ENCODE measurements at places on chromosomes 4 and X.

GRCh38 chr4:178196751-178197374 is 754.6 kb upstream of the AGA start:
- DNase-seq: no peak

DNA sequence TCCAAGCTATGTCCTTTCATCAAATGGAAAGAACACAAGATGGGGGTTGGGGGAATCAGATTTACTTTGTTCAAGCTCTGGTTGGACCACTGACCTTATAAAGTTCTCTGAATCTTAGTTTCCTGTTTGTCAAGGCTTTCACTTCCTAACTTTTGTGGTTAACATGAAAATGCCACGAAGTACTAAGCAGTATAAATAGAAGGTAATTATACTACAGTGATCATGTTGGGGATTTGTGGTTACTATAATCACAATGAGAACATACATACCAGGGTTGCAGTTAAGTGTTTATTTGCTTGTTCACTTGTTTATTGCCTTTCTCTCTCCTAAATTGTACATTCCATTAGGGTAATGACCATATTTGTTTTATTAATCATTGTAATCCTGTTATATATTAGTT is 53.2 kb downstream of the SPRY1 start:
- no peak for DNase-seq

DNA sequence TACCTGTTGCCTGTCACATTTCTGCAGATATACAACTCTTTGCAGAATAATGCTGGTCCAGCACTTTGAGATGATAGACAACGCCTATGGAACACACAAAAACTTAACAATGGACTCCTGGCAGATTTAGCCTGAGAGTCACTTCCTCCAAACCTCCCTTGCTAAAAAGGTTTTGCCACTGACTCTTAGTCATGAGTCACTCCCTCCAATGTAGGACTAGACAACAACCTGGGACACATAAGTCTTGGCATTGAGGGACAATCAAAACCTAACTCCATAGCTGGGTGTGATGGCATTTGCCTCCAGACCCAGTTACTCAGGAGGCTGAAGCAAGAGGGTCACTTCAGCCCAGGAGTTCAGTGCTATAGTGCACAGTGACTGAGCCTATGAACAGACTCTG is 22.0 kb upstream of the EIF4E start:
- no peak for DNase-seq

GRCh38 chr4:173684223-173684622 is 154.2 kb upstream of the HAND2 start:
- no peak for DNase-seq

DNA sequence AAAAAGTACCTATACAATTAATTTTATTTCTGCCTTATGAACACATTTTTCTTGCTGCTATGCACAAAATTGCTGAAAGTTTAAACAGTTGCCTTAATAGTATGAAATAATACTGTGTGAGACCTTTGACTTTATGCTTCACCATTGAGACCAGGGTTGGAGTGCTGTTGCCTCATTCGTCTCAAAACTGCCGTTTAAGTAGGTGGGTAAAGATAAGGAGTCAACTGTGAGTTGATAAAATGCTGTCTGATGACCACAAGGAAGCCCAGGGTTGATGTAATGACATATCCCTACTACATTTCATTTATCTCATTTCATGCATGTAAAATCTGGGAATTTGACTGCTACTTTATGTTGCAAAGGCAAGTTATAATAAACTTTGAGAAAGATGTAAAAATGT is 23.4 kb downstream of the STK26 start:
- no peak for DNase-seq

- no peak for DNase-seq
Observed at GRCh38 chr4:56640621-56641493, 40.2 kb downstream of the HOPX start.

DNA sequence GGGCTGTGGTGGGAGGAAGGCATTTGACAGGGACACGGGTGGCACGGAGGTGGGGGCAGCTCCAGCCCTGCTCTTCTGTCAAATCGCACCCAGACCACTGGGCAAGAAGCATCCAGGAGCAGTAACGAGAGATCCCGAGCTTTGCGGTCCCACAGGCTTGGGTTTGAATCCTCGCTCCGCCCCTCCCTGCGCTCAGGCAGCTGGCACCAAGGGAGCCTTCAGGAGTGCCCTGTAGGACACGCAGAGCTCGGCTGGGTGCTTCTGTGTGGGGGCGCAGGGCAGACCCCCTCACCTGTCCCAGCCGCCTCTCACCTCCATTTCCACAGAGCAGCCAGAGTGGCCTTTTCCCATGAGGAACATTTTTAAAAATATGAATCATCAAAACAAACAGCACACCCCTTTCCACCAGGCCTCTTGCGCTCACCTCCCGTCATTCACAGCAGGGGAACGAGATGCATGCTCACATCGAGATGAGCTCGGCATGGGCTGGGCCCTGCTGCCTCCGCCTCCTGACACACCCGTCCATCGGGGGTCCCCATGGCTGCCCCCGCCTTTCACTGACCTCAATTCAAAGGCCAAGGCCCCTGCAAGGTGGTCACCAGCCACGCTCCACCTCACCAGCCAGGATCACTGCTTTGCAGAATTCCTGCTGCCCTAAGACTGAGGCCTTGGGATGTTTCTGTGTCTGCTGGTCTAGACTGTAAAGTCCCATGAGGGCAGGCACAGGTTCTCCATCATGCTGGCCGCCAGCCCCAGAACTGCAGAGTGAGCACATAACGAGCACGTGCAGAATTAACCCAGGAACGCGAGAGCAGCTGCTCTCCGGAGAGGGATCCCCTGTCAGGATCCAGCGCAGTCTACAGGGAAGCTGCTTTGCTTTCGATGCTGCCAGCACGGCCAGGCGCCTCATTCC is 52.7 kb downstream of the ACOX3 start:
- DNase-seq: no peak

- DNase-seq: no peak
Observed at GRCh38 chrX:46263494-46263893, 281.7 kb downstream of the ZNF674 start.

- DNase-seq: no peak
Observed at GRCh38 chr4:41933997-41934503, 1.2 kb upstream of the TMEM33 start.

DNA sequence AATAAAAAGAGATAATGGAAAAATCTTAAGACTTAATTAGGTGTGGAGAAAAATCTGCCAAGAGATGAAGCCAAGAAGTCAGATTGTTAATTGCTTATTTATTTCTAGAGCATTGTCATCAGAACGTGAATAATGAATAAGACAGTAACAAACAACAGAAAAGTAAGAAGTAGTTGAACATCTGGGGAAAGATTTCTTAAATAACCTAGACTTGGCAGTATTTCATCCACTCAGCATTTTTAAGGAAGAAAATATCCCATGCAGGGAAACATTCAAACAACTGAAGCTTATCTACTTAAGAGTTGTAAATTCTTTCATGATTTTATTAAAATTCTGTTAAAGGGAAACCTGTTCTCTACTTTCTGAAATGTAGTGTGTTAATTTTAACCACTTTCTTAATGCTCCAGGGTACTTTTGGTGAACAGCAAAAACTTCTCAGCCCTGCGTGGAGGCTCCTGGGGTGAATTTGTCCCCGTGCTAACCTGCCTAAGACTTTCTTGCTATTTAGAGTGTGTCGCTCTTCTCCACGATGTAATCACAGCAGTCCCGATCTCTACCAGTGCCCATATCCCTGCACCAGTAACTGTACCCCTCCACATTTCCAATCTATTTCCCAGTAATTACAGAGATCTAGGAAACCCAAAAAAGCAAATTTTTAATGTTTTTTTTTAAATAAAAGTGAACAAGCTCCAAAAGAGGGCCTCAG is 124.6 kb downstream of the CORIN start:
- no peak for DNase-seq

- DNase-seq: no peak
Observed at GRCh38 chrX:100662796-100663195, 18.8 kb downstream of the SRPX2 start.

DNA sequence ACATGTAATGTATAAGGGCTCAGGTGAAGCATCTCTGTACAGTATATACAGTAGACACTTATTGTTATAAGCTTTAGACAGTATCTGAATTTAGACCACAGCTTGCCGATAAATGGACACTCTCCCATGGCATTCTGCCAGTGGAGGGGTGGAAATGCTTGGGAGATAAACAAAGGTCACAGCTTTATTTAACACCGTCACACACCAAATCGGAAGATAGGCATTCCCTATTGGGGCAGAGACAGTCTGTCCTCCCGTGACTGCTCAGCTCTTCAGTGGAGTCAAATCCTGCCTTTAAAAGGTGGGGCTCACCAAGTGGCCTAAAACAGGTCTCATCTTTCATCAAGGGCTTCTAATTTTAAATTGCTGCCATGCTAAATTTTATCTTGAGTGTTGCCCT is 178.8 kb downstream of the CAMK2D start:
- DNase-seq: no peak

- no peak for DNase-seq
Observed at GRCh38 chr4:90857081-90857820, 730.1 kb downstream of the CCSER1 start.

Measured in suprapubic skin (tissue), 4 donors.